ENCODE measurements at places on chromosomes 1 and 21. TPM values are rescaled to one million over a fixed set of nuclear protein-coding genes. Genes with fewer than 3 reads are reported as not detected.

DNA sequence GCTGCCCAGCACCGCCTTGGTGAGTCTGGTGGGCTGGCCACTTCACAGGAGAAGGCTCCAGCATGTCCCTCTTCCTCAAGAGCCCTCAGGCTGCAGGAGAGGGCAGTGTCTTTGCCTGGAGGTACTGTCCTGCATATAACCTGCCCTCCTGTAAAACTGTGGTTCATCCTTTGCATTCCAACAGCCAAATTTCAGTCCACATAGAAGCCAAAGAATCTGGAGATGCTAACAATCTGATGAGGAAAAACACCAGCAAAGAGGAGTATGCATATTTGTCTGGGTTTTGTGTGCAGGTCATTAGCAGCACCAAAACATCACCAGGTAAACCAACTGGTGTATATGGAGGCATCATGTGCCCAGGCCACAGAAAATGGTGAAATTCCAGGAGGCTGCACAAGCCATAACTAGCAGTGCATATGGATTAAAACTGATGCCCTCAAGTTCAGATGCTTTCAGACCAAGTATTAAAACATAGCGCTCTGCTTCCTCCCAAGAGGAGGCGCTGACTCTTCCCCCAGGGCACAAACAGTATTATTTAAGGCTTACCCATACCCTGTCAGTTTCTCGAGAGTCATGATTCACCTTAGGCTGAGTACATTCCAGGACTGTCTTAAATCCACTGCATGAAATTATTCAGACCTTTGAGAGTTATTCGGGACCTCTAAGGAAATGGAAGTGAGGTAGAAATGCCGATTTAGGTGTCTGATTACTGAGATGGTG, 150.5 kb upstream of the COA6 start:
- peaks cover 28% of the 10 kb centered on the region for H3K4me1 ChIP-seq
- DNase-seq = no peak
- H3K27ac ChIP-seq = no peak overlapping the region
- H3K4me3 ChIP-seq = no peak overlapping the region
- H3K27me3 ChIP-seq = peaks cover 18% of the 10 kb centered on the region
- H3K36me3 ChIP-seq = no peaks in the 10 kb centered on the region

DNA sequence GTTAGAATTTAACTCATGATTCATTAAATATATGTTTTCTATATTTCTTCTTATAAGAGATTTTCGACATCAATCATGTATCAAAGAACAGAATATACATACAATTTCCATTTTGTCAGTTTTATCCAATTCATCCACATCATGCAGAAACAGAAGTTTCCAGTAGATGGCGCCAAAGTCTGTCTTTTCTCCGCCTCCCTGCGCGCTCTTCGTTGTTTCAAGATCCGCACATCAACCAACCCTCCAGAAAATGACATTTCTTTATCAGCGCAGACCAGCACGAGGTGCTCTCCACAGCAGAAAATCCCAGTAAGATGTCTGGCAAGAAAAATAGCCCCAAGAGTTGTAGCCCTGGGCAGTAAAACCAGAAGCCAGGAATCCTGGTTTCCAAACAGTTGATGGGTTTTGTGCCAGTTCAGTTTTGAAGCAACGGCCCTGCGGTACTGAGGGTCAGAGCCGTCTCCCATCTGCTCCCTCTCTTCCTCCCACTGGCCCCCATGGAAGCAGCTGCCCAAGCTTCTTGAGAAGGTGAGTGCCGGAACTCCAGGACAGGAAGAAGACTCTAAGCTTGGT, 38.6 kb upstream of the GPR137B start:
- H3K27me3 ChIP-seq = peaks cover 3% of the 10 kb centered on the region
- no peak overlapping the region for H3K27ac ChIP-seq
- H3K36me3 ChIP-seq = no peaks in the 10 kb centered on the region
- H3K4me3 ChIP-seq = no peak overlapping the region
- peaks cover 13% of the 10 kb centered on the region for H3K4me1 ChIP-seq

GRCh38 chr1:161207173-161207572, 5.0 kb downstream of the NDUFS2 start:
- no peaks in the 10 kb centered on the region for H3K27me3 ChIP-seq
- peaks cover 54% of the 10 kb centered on the region for H3K36me3 ChIP-seq
- peaks cover 18% of the 10 kb centered on the region for H3K4me1 ChIP-seq
- no peak overlapping the region for H3K27ac ChIP-seq

GRCh38 chr1:1037366-1038327, 17.7 kb downstream of the AGRN start:
- peaks cover 5% of the 10 kb centered on the region for H3K4me1 ChIP-seq
- DNase-seq = no peak
- peaks cover 5% of the 10 kb centered on the region for H3K36me3 ChIP-seq
- peaks cover 46% of the 10 kb centered on the region for H3K27me3 ChIP-seq
- H3K4me3 ChIP-seq = no peak overlapping the region
- no peak overlapping the region for H3K27ac ChIP-seq

DNA sequence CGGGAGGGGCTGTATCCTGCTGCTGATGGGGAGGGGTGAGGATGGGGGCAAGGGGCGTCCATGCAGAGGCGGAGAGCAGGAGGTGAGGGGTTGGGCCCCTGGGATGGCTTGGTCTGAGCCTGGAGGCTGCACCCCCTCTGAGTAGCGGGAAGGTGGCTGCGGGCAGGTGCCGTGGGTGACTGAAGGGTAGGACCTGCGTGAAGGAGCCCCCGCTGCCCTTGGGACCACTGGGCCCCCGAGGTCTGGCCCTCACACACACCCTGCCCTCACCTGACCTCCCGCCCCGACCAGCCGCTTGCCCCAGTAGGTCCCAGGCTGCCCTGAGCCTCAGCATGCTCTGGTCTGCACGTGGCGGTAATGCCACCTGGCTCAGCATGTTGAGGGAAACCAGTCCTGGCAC, 12.8 kb upstream of the SKI start:
- 0 out of 2 replicates have a peak, but pooled peaks cover 3% of the 10 kb centered on the region for H3K4me1 ChIP-seq
- H3K36me3 ChIP-seq = no peaks in the 10 kb centered on the region
- H3K27ac ChIP-seq = no peak overlapping the region
- DNase-seq = no peak

DNA sequence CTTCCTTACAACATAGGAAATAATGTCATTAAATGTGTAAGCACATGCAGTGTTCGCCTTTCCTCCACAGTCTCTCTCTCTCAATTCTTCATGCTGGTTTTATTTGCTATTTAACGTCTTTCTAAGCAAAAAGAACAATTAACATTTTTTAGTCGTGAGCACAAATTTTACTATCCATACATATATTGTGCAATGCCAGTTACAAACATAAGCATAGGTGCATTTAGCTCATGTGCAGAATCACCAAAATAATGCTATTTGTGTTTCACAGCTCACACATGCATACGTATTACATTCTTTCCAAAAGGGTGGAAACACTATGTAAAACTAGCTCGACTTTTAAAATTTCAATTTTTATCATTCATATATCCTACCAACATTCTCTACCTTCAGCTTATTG, 52.1 kb downstream of the MROH9 start:
- H3K4me1 ChIP-seq = no peaks in the 10 kb centered on the region
- H3K4me3 ChIP-seq = no peak overlapping the region

DNA sequence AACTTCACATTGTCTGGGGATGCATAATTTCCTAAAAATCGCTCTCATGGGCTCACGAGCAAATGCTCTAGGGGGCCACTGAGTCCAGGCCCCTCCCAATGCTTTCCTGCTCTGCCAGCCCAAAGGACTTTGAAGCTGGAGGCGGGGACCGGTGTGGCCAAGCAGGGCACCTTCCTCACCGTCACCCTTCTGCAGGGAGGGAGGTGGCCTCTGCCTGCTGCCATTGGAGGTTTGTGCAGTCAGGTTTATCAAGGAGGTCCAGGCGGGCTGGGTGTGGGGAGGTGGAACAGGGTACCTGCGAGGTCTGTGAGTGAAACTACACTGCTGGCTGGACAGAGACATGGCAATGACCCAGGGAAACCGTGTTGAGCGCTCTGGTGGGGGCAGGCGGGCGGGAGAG, 58.1 kb upstream of the TRAPPC10 start:
- no peaks in the 10 kb centered on the region for H3K4me1 ChIP-seq
- no peak for DNase-seq
- H3K27me3 ChIP-seq = peaks cover 5% of the 10 kb centered on the region

GRCh38 chr1:245469734-245470133, 314.9 kb downstream of the KIF26B start:
- peaks cover 11% of the 10 kb centered on the region for H3K4me1 ChIP-seq
- no peak overlapping the region for H3K4me3 ChIP-seq
- H3K27me3 ChIP-seq = no peaks in the 10 kb centered on the region
- no peaks in the 10 kb centered on the region for H3K36me3 ChIP-seq

DNA sequence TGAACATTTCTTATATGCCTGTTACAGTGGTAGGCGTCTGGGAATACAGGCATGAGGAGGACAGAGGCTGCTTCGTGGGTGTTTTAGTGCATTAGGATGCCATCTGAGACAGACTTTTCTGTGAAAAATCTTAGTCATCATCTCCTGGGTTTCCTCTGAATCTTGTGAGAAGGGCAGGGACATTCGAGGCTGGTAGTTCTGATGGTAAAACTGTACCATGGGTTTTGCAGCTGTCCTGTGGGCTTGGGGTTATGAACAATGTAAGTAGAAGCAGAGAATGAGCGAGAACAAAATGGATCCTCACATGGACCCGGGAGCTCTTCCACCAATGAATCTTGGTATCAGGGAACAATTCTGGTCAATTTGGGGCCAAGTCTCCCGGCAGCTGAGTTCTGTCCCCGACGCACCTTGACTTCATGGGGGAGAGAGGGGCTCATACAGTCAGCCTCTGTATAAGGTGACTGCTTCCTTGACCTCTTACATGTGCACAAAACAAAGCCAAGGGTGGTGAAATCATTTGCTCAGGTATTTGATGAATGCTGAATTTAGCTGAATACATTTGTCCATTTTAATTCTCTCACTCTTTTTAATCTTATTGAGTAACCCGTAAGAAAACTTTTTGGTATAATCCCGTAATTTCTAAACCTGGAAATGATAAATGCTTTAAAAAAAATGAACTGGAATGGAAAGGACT, 63.6 kb upstream of the ERRFI1 start:
- no peak for DNase-seq
- H3K27ac ChIP-seq = no peak overlapping the region
- H3K4me3 ChIP-seq = no peak overlapping the region
- no peaks in the 10 kb centered on the region for H3K27me3 ChIP-seq
- H3K4me1 ChIP-seq = no peaks in the 10 kb centered on the region
- no peaks in the 10 kb centered on the region for H3K36me3 ChIP-seq

- peaks cover 9% of the 10 kb centered on the region for H3K4me1 ChIP-seq
- DNase-seq = peak; percentile 60
Measured at GRCh38 chr1:156627313-156627880, 8.2 kb downstream of the HAPLN2 start.

- no peaks in the 10 kb centered on the region for H3K36me3 ChIP-seq
- no peaks in the 10 kb centered on the region for H3K27me3 ChIP-seq
- no peak overlapping the region for H3K4me3 ChIP-seq
Measured at GRCh38 chr1:206047271-206047670, 5.7 kb upstream of the RHEX start.

GRCh38 chr1:85976516-85977205, 179.9 kb downstream of the COL24A1 start:
- no peak overlapping the region for H3K4me3 ChIP-seq
- H3K36me3 ChIP-seq = no peaks in the 10 kb centered on the region
- no peak overlapping the region for H3K27ac ChIP-seq
- peaks cover 3% of the 10 kb centered on the region for H3K27me3 ChIP-seq

GRCh38 chr21:36847189-36847588, 119.3 kb downstream of the HLCS start:
- no peaks in the 10 kb centered on the region for H3K36me3 ChIP-seq
- H3K27me3 ChIP-seq = no peaks in the 10 kb centered on the region
- peaks cover 4% of the 10 kb centered on the region for H3K4me1 ChIP-seq
- DNase-seq = no peak
- no peak overlapping the region for H3K4me3 ChIP-seq

- peaks cover 20% of the 10 kb centered on the region for H3K4me1 ChIP-seq
- H3K4me3 ChIP-seq = no peak overlapping the region
- no peaks in the 10 kb centered on the region for H3K27me3 ChIP-seq
- H3K27ac ChIP-seq = peak overlapping the region; percentile 79
- no peak for DNase-seq
Measured at GRCh38 chr1:46675549-46676314, 4.1 kb downstream of the TEX38 start.

DNA sequence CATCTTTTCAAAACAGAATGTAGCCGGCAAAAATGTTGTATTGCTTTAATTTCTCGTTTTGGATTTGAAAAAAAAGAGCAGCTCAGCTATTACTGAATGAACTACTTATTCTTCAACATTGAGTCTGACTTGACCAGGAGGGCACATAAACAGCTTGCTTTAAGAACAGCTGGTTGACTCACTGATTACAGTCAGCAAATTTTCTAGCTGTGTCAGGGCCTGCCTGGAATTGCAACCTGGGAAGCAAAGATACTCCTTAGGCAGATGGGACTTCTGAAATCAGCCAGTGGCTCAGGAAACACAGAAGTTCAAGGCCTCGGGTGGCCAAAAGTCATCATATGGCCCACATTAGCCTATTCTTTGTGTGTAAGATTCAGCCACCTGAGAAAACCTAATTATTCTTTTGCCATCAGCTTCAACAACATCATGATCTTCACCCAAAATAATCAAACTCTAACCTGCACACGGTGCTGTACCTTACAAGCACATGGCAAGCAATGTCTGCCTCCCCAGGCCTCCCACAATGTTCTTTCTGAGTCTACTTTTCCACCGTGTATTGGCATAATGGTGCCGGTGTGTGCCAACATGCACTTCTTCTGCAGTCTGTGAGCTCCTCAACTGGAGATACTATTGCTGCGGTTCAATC, 307.2 kb downstream of the HHIPL2 start:
- no peaks in the 10 kb centered on the region for H3K36me3 ChIP-seq
- H3K27ac ChIP-seq = no peak overlapping the region
- H3K4me1 ChIP-seq = peaks cover 54% of the 10 kb centered on the region
- H3K4me3 ChIP-seq = no peak overlapping the region

- peaks cover 47% of the 10 kb centered on the region for H3K4me1 ChIP-seq
- peak overlapping the region; percentile 99 for H3K27ac ChIP-seq
- peak overlapping the region; percentile 85 for H3K4me3 ChIP-seq
- H3K27me3 ChIP-seq = no peaks in the 10 kb centered on the region
- DNase-seq = peak; percentile 86
Measured at GRCh38 chr1:87331365-87332241, 2.9 kb downstream of the LMO4 start.

DNA sequence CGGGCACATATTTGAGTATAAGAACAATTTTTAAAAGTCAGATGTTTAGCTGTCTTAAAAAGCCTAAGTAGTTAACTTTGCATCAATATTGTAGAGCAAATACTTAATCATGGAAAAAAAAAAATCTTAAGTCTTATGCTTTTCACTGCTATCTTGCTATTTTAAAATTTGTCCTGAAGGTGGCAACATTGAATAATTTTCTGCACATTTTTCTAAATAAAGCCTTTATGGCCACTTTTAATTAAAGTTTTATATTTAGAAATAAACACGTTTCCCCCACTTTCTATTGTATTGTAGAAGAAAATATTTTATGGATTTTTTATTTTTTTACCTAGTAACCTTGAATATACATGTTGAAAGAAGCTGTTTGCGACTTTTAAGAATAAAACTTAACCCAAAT, 198.8 kb downstream of the AMY1C start:
- H3K4me3 ChIP-seq = no peak overlapping the region
- no peaks in the 10 kb centered on the region for H3K36me3 ChIP-seq
- H3K27me3 ChIP-seq = peaks cover 18% of the 10 kb centered on the region
- DNase-seq = no peak
- H3K4me1 ChIP-seq = peaks cover 4% of the 10 kb centered on the region

The TYW3 gene
- total RNA-seq = 32.9 TPM

The MYOG gene
- not detected for total RNA-seq

The CLK2 gene
- 68.2 TPM for total RNA-seq

The KRTAP10-11 gene
- total RNA-seq = not detected

The FAM72A gene
- 30.6 TPM for total RNA-seq
